Epithelial cell of proximal tubule (primary cell): ENCODE measurements at places on chromosomes 7 and 10.

DNA sequence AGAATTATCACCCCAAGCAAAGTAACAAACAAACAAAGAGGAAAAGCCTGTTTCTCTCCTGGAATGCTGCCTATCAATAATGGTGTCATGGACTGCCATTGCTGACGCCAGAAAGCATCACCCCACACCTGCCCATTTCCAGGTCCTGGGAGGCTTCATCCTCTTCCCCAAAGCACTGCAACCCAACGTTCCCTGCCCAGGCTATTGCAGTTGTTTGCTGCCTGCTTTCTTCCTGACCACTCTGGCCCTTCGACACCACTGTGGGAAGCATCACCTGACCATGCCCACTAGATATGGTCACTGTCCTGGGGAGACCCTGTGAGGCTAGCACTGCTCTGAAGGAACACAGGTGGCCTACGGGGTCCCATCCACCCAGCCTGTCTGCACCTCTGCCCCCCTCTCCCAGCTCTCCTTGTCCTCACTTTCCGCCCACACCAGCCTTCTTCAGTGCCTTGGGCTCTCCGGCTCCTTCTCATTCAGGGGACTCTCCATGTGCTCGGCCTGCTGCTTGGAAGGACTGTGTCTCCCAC is 439.6 kb downstream of the GLRX3 start:
- no peak for DNase-seq

- DNase-seq: no peak
Observed at GRCh38 chr7:20795881-20796280, 9.2 kb upstream of the SP8 start.

- no peak for DNase-seq
Observed at GRCh38 chr10:90834326-90834725, 23.5 kb downstream of the HTR7 start.

GRCh38 chr10:121337427-121337826 is 260.8 kb downstream of the FGFR2 start:
- DNase-seq: no peak

DNA sequence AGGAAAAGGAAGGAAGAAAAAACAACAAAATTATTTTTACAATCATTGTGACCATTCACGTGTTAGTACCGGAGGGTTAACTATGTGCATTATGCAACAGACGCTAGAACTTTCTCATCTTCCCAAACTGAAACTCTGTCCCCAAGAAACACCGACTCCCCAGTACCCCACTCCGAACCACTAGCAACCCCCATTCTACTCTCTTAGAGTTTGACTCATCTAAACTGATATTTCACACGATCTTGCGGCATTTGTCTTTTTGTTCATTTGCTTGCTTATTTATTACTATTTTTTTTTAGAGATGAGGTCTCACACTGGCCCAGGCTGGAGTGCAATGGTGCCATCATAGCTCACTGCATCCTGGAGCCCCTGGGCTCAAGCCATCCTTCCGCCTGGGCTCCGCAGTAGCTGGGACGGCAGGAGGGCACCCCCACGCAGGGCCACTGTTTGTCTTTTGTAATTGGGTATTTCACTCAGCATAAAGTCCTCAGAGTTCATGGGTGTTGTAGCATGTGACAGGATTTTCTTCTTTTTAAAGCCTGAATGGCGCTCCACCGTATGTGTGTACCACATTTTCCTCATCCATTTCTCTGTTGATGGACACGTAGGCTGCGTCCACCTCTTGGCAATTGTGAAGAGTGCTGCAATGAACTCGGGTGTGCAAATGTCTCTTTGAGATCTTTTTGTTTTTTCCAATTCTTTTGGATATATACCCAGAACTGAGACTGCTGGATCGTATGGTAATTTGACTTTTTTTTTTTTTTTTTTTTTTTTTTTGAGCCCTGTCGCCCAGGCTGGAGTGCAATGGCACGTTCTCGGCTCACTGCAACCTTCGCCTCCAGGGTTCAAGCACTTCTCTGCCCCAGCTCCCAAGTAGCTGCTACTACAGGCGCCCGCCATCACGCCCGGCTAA is 9.5 kb downstream of the MNX1 start:
- DNase-seq: no peak

DNA sequence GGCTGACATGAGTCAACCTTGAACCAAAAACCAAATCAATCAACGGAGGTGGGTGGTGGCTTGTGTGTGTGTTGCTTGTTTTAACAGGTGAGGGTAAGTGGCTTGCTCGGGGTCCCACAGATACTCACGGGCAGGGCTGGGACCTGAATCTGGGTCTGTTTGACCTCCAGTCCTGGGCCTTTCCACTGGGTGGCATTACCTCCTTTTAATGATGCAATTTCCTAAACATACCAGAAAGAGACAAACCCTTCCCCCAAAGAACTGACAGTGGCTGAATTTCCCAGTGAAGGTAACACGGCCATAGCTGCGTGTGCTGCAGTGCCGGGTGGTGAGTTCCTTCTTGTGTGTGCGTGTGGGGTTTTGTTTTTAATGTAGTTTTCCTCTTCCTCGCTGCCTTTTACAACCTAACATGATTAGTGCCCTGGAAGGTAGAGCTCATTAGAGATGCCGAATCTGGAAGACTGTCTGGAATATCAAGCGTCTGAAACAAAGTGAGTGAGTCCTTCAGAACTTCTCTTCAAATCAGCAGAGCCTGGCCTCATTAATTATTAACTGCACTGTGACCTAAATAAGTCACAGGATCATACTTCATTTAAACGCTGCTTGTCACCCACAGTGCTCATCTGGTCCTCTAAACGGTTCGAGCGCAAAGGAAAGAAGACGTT is 166.1 kb upstream of the TCERG1L start:
- no peak for DNase-seq

DNA sequence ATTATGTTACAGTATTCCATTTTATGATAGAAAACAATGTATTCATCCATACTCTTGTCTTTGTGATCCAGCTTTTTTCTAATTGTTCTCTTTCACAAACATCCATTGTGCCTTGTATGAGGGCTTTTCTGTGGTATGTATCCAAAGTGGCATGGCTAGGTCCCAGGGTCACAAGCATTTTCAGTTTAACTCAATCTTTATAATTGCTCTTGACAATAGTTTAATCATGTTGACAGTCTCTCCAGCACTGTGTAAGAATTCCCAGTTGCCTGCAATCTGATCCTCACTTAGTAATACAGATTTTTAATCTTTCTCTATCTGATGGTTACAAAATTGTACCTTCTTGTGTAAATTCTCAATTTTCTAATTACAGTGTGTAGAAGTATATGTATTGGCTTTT is 533.4 kb downstream of the NEBL start:
- DNase-seq: no peak

GRCh38 chr7:96253441-96253840 is 68.5 kb downstream of the SLC25A13 start:
- no peak for DNase-seq

DNA sequence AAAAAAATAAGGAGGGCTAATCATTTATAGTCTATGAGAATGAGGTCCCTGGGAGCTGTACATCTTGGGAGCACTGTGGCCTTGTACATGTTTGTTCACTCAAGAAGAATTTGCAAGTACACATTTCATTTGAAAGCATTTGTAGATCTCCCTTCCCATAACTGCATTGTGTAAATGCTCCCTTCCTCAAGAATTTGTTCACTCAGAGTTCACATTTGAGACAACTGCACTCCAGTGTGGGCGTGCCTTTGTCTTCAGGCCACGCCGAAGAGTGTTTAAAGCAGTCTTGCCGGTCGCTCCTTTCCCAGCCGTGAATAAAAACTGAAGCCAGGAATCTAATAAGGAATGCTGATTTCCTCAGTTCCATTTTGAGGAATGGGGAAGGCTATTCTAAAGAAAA is 291.1 kb upstream of the LYZL1 start:
- no peak for DNase-seq

DNA sequence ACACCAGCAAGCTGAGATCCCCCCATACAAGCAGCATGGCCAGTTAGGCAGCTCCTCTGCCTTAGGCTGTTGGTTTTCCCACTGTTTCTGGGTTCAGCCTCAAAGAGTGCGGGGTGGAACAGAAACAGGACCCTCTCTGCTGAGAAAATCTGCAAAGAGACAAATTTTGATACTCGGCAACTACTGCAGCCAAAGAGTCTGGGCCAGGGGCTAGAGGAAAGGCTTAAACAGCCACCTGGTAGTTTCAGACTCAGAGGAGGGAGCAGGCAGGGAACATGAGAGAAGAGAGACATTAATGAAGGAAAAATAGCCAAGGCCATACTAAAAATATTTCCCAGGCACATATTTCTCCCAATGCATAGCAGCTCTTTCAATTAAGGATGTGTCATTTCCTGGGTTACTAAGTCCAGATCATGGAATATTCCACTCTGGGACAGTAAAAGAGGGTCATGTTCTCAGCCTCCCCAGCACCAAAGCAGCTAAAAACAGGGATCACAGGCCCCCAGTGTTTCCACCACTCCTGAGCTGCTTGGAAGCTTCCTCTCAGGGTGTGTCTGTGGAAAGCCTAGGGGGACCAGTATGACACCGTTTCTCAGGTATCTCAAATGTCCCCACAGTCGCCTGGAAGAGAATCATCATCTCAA is 29.8 kb downstream of the PDLIM1 start:
- no peak for DNase-seq

DNA sequence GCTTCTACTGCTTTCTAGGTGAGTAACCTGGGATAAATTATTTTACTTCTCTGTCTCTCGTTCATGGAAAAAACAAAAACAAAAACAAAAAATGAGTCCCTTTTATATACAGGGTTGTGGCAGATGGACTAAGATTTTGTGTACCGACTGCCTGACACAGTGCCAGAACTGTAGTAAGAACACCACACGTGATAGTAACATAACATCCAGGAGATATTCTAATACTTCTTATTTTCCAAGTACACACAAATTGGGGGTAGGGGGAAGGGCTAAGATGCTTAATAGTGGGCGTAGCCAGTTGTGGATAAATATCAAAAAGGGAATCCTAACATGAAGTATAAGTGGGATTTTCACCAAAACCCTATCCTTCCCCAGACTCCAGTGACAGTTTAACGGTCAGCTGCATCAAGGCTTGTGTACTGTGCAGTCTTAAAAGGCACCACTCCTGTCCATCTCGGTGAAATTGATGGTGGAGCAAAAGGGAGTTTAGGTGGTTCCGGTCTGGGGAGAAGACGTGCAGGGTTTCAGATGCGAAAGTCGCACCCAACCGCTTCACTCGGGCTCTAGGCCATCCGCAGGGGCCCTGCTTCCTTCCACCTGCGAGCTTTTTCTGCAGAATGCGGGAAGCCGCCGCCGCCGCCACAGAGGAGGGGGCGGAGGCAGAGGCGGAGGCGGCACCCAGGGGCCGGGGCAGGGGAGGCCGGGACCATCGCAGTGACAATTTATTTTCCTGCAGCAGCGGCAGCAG is at the start of gene STAMBPL1:
Gene STAMBPL1, plus strand, starts transcription at position 712 of the 748 bp plus-strand sequence. CDS start 21,464 bp downstream, outside the sequence.
- no peak for DNase-seq

- DNase-seq: no peak
Observed at GRCh38 chr7:114412548-114412947, 2.1 kb upstream of the FOXP2 start.
